NCI-H187 treated with DMSO at 0.1 percent for 48 hours (cell line): ENCODE measurements at places on chromosomes 7 and 10.

GRCh38 chr7:158771-159170 lies 33.6 kb upstream of the FAM20C start:
- DNase-seq, result no peak

GRCh38 chr10:79404690-79405131 lies 40.7 kb downstream of the ZCCHC24 start:
- DNase-seq, result no peak

- no peak for DNase-seq
Observed at GRCh38 chr7:128799451-128799850, 7.7 kb downstream of the CCDC136 start.

GRCh38 chr10:43209074-43209455 lies 57.8 kb downstream of the RASGEF1A start:
- no peak for DNase-seq

GRCh38 chr10:133555521-133555920 lies 9.9 kb downstream of the SYCE1 start:
- DNase-seq, result no peak

DNA sequence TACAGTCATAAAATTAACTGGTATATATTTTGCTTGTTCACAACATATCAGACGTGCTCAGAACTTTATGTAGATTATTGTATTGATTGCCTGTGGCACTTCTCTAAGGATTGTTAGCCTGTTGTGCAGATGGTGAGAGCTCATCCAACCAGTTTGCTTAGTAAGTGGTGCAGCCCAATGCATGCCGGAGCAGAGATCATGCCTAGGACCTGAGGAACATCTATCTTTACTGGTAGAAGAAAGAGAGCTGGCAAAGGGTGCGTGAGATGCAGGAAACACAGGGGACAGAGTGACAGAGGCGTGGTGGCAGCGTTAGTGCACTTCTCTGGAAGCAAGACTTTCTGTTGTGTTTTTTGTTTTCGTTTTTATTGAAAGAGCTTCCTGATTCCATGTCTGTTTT lies 35.9 kb downstream of the CCM2 start:
- DNase-seq, result no peak

GRCh38 chr10:30861976-30862375 lies 169.7 kb downstream of the ZNF438 start:
- DNase-seq, result no peak

DNA sequence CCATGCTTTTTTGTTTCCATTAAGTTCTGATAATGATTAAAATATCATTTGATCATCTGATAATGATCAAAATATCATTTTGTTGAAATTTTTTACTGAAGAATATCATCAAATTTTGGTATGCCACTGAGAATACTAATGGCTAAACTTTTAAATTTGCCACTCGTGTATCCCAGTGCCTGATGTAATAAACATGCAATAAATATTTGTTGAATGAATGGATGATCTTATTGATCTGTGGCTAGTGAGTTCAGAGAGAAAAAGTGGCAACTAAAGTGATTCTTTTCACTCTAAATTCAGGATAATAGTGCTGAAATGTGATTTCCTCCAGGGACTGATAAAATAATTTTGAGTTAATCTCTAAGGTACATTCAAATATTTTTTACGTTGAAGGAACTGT lies 159.3 kb upstream of the WNT16 start:
- DNase-seq, result no peak
